Activated CD4-positive, alpha-beta T cell treated with anti-CD3 and anti-CD28 coated beads, Interleukin-2, amount 10 ng/mL, durations not matched to agents 24 days and 14 days (primary cell): ENCODE measurements at places on chromosomes 16 and 17.

GRCh38 chr17:51585514-51586104 lies 325.3 kb downstream of the UTP18 start:
- no peak for DNase-seq

- no peak for DNase-seq
These were observed 5.6 kb downstream of the ACE start for GRCh38 chr17:63482509-63482908.

GRCh38 chr17:67862614-67863217 lies 37.4 kb downstream of the BPTF start:
- DNase-seq = no peak

DNA sequence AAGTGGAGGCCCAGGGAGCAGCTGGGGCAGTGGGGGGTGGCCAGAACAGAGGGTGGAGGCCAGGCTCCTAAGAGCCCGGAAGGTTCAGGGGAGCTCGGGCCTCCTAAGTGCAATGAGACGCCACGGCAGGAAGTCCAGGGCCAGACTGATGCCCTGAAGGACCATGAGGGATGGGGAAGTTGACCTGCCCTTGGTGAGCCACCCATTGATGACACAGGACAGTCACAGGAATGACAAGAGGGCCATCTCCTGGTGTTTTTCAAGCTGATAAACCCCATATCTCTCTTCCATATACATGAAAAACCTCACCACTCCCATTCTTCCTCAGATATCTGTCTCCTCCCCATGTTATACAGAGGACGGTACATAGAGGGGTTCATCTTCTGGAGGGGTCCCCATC lies 5.8 kb upstream of the MRPL58 start:
- DNase-seq = no peak

- no peak for DNase-seq
These were observed 6.7 kb upstream of the AXIN1 start for GRCh38 chr16:359067-359763.

DNA sequence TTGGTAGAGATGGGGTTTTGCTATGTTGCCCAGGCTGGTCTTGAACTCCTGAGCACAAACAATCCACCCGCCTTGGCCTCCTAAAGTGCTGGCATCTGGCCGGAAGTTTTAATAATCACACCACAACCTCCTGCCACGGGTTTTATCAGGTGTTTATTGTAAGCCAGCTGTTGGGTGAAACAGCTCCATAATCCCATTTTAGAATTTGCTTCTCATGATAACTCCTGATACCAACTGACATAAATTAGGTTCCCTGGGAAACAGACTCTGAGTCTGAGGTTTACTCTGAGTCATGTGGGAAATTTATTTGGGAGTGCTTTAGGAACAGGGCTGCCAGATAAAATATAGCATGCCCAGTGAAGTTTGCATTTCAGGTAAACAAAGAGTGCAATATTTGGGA lies 122.6 kb upstream of the MED13 start:
- no peak for DNase-seq

- no peak for DNase-seq
These were observed 366.3 kb upstream of the XYLT1 start for GRCh38 chr16:17836868-17837602.

DNA sequence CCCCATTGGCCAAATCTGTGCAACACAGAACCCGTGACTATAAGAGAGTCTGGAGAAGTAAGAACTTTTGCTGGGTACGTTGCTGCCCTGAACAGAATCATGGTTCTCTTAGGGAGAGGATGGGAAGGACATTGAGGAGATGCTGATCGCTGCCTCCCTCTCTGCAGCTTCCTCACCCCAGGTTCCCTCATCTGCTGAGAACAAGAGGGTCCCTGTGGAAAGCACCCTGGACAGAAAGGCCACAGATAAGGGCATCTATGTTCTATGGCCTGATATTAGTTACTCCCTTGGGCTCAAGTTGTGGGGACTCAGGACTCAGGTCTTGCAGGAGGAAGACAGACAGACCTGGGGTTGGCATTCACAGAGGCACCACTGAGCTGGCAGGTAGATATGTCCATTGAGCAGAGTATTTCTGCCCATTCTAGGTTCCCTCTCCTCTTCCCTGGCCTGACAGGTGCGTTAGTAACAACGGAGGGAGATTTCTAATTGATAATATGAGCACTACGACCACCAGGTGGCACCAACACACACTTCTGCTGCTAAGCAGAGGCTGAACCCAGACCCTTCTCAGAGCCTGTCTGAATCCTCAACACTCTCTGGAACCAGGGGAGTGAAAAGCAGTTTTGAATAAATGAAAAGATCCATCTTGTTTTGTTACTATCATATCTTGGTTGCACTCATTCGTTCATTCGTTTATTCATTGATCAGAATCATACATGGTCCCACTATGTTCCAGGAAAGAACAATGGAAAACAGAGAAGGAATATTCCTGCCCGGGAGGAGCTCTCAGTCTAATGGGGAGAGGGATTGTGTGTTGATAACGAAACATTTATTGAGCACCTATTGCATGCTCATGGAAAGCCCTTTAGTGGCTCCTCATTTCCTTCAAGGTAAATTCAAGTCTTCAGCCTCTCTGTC lies 56.4 kb downstream of the SLC6A2 start:
- DNase-seq = peak; percentile 86

DNA sequence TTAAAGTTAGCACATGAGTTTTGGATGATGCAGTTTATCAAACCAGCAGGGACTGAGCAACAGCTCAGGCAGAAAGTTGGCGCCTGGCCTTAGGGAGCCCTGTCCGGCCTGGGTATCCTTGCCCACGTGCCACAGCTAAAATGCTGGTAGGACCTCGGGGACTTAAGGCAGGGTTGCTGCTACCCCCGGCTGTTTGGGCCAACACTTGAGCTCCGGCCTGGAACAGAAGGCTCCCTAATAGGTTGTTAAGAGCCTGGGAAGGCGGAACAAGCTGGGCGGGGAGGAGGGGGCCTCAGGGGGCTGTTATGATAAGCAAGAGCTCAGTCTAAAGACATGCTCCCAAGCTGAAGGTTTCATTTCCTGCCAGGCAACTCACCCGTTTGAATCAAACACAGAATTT lies 39.7 kb downstream of the CUEDC1 start:
- DNase-seq = no peak

DNA sequence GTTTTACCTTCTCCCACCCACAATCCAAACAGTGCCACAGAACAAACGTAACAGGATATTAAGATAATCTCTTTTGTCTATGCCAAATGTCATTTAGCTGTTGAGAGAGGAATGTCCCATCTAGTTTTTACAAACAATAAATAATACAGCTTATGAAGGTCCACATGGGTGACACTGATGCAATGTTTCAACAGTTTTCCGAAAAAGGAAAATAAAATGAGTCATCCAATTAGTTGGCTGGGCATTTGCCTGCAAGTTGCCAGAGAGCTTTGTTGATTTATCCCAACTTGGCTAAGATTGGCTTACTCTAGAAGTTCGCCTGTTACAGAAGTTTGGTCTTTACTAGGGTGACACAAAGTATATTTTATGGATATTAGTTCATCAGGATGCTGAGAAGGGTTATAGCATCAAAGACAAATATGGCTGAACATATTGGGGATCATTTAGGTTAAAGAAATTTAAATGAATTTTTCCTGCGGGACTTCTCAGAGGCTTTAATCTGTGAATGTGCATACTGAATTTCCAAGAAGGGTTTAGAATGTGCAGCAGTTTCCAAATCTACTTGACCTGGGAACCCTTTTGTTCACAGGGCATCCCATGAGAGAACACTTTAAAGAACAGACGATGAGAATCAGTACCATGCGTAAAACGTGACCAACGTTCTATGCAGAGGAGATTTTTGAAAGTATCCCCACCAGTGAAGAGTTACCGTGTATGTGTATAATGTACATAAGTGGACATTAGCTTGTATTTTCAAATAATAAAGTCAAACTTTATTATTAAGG lies 73.1 kb downstream of the CDH13 start:
- DNase-seq = no peak

DNA sequence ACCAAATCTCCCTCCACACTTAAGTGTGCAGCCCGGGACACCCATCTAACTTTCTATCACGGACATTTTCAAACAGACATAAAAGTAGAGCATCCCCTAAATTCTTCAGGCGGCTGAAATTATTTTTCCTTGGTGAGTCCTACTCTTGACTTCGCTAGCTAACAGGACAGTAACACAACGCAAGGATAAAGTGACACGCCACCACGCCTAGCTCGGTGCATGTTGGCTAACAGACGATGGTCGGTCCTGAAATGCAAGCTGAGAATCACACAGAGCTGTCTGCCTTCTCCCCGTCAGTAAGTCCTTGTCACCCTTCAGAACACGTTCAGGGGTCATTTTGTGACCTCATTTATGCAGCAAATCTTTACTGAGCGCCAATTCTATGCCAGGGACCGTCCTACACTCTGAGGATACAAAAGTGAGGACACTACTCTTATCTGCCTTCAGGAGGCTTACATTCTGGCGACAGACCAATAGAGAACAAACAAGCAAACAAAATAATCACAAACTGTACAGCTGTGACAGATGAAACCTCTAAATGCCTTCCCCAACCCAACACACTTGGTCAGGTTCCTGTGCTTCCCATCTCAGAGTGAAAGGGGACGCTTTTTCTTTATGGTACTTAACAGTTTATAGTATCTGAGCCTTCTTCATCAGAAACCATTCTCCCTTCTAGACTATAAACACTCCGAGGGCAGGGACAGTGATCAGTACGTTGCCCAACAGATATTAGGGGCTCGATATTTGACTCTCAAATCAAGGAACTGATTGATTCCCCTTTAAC lies 1.3 kb downstream of the NTAN1 start:
- DNase-seq = no peak

GRCh38 chr16:53892155-53892554 lies 188.2 kb downstream of the FTO start:
- peak; percentile 89 for DNase-seq

DNA sequence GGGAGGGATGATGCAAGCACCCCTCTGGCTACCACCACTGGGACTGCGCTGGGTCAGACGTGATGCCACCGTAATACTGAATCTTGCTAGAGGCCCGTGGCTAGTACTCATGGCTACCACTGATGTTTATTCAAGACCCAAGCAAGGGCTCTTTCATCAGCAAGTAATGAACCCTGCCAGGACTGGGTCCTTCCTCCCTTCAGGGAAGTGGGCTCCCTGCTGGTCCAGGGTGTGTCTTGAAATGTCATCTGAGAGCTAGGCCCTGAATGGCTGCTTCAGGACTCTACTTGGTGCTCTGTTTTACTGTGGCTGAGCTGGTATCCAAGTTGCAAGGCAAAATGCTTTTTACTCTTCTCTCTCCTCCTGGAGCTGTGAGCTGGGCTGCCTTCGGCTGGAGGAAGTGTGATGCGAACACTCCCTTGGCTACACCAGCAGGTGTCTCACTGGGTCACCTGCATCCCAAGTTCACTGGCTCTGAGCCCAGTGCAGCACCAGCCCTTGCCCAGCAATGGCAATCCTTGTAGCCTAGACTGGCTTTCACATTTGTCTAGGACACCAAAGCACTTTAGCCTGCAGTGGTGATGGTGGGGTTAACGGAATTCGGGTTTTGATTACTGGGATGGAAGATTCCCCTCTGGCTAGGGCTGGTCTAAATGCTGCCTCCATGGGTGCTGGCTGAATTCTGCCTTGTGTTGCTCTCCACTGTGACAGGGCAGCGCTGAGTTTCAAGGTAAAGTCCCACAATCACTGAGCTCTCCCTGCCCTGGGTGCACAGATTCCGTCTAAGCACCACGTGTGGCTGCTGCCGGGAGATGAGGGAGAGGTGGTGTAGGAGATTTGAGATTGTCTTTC lies 98.6 kb downstream of the USP22 start:
- peak; percentile 71 for DNase-seq

DNA sequence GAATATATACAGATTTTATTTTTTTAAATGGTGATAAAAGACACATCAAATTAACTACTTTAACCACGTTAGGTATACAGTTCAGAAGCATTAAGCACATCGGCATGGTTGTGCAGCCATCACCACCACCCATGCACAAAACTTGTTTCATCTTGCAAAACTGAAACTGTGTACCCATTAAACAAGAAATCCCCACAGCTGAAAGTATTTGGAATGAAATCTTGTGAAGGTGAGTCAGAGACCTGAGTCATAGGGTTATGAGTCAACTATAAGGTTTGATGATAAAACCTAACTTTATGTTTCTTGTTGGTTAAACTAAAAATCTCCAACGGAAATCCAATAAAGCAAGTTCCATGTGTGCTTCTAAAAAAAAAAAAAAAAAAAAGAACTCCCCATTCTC lies 561.6 kb upstream of the PSMD7 start:
- no peak for DNase-seq

GRCh38 chr17:28240688-28241340 lies 78.2 kb upstream of the TMEM97 start:
- no peak for DNase-seq

DNA sequence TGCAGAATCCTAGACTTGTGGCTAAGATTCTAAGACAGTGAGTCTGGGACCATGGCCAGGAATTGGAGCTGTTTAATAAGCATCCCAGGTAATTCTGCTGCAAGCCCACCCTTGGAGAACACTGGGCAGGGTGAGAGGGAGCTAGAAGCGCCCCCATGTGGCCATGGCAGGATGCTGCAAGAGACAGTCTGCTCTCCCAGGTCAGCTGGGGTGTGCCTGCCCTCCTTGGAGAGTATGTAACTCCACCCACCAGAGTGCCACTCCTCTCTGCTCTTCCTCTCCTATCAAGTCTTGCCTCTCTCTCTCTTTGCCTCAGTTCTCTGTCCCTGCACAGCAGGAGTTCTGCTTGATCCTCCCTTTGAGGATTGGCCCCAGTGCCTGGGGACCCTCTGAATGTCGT lies 14.9 kb downstream of the RCVRN start:
- DNase-seq = no peak

DNA sequence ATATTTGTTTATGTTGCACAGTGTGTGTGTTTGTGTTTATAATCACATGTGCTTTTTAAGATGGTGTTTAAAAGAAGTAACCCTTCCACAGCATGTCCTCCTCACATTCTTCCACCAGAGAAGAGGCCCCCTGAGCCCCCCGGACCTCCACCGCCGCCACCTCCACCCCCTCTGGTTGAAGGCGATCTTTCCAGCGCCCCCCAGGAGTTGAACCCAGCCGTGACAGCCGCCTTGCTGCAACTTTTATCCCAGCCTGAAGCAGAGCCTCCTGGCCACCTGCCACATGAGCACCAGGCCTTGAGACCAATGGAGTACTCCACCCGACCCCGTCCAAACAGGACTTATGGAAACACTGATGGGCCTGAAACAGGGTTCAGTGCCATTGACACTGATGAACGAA lies 69.2 kb downstream of the CDK12 start:
- no peak for DNase-seq

- peak; percentile 85 for DNase-seq
These were observed 542 bp downstream of the KLHL36 start for GRCh38 chr16:84648595-84649510.

DNA sequence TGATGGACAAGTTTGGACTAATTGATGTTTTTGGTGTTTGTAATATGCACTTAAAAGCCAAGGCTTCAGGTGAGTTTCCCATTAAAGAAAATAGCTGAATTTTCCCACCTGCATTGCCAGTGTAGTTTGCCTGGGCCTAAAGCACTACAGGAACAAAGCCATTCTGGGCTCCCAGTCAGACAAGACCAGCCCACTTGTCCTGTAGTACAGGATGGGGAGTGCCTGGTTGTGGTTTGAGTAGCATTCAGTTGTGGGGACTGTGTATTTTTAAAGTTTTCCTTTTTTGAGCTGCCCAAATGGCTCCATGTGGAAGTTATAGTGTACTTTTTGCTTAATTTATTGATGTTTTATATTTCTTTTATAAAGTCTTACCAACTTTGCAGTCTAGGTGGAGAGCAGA lies 91.7 kb downstream of the TANGO6 start:
- DNase-seq = no peak
